Stimulated activated naive B cell treated with anti-CD40 and anti-IgM and Interleukin-4, amounts not matched to agents 10 μg/mL and 1 μg/mL and 100 μg/mL, for 72 hours (primary cell): ENCODE measurements at places on chromosomes 13 and 19.
A peak's percentile ranks its signal among the peaks of the same experiment; 100 is the strongest.

GRCh38 chr13:106619688-106620555 is 52.0 kb upstream of the ARGLU1 start:
- DNase-seq, result no peak

GRCh38 chr13:98915563-98915962 is 62.3 kb downstream of the DOCK9 start:
- DNase-seq, result no peak

DNA sequence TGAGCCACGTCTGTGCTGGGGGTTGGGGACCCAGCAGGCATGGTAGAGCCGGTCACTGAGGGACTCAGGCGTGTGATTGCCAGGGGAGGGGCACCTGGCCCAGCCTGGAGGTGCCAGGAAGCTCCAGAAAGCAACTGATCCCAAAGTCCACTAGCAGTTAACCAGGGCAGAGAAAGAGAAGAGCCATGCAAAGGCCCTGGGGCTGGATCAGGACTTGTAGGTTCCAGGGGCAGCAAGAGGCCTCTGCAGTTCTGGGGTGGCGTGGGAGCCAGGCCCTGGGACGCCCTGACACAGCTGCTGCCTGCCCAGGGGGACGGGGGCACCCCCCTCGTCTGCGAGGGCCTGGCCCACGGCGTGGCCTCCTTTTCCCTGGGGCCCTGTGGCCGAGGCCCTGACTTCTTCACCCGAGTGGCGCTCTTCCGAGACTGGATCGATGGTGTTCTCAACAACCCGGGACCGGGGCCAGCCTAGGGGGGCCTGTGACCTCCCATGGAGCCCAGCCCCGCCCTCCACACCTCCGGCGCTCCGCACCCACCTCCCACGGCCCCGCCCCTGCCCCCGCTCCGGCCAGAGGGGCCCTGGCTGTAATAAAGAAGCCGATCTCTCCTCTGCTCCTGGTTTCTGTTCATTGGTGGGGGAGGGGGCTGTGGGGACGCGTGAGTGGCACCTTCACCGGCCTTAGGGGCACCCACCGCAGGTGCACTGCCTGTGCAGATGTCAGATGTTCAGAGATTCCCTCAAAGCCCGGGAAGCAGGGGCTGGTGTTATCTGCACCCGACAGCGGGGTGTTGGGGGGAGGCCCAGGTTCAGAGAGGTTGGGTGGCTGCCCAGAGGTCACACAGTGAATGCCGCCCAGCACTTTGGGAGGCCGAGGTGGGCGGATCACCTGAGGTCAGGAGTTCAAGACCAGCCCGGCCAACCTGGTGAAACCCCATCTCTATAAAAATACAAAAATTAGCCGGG is 4.1 kb downstream of the AZU1 start:
- no peak for DNase-seq

- no peak for DNase-seq
Observed at GRCh38 chr19:17540174-17540573, 15.3 kb upstream of the COLGALT1 start.

DNA sequence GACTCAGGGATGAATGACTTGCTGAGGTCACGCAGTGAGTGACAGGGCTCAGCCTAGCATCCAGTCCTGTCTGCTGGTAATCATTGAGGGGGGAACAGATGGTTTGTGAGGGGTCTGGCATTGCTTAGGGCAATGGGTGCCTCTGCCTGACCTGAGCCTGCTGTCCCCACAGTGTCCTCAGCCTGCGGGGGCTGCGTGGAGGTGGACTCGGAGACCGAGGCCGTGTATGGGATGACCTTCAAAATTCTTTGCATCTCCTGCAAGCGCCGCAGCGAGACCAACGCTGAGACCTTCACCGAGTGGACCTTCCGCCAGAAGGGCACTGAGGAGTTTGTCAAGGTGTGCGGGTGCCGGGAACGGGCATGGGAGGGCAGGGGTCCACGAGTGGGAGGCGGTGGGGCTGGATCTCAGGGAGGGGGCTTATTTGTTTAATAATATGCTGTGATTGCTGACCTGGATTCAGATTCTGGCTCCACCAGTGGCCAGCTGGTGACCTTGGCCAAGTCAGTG is 2.1 kb downstream of the SCN1B start:
- no peak for DNase-seq

- DNase-seq, result no peak
Observed at GRCh38 chr19:8208119-8208921, 850 bp upstream of the CERS4 start.

DNA sequence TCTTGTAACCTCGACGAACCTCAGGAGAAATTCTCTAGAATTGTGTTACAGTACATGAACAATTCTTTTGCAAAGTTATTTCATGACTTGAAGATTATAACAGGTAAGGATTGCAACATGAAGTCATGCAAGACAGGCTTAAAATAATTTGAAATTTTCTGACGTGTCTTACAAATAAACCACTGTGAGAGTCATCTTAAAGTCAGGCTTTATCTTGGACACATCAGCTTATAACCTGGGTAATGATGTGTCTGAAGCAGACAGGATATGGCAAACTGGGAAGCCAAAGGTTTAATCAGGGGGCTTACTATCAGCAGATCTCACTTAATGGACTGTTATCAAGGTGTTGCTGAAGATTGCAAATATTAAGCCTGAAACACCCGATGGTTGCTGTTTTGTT is 407.8 kb downstream of the KLF5 start:
- DNase-seq, result no peak

DNA sequence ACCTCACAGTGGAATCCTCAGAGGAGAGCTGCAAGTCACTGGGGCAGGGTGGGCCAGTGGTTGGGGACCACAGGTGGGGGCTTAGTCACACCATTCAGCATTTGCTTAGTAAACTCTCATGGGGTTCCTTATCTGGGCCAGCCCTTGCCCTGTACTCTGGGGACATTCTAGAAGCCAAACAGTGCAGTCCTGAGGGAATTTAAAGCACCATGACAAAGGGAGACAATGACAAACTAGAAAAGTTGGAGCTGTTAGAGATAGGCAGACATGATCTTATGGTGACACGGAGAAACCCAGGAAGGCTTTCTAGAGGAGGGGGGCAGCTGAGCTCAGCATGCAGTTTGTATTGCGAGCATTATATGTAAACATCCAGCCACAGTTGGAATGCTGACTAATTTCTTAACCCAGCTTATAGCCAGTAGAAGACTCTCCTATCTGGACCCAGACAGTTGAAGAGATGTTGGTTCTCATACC is 87.6 kb downstream of the ZNF429 start:
- DNase-seq, result no peak

GRCh38 chr13:42137856-42138537 is 89.5 kb downstream of the DGKH start:
- DNase-seq, result no peak

DNA sequence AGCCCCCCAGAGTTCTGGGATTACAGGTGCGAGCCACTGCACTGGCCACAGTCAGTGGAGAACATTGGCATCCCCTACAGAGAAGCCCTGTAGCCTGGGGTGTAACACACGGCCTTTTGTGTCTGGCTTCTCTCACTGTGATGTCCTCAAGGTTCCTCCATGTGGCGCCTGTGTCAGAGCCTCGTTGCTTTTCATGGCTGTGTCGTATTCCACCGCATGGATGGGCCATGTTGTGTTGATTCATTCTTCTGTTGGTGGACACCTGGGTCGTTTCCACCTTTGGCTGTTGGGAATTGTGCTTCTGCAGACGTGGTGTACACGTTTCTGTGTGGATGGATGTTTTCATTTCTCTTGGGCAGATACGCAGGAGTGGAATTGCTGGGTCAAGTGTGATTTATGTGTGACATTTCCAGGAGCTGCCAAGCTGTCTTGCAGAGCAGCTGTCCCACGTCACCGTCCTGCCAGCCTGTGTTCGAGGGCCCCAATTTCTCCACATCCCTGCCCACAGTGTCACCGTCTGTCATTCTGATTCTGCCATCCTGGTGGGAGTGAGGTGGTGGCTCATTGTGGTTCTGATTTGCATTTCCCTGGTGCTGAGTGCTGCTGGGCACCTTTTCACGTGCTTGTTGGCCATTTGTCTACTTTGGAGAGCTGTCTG is 59.4 kb downstream of the KDM4B start:
- DNase-seq, result no peak

GRCh38 chr19:2129486-2129885 is 21.9 kb downstream of the AP3D1 start:
- DNase-seq, result no peak

DNA sequence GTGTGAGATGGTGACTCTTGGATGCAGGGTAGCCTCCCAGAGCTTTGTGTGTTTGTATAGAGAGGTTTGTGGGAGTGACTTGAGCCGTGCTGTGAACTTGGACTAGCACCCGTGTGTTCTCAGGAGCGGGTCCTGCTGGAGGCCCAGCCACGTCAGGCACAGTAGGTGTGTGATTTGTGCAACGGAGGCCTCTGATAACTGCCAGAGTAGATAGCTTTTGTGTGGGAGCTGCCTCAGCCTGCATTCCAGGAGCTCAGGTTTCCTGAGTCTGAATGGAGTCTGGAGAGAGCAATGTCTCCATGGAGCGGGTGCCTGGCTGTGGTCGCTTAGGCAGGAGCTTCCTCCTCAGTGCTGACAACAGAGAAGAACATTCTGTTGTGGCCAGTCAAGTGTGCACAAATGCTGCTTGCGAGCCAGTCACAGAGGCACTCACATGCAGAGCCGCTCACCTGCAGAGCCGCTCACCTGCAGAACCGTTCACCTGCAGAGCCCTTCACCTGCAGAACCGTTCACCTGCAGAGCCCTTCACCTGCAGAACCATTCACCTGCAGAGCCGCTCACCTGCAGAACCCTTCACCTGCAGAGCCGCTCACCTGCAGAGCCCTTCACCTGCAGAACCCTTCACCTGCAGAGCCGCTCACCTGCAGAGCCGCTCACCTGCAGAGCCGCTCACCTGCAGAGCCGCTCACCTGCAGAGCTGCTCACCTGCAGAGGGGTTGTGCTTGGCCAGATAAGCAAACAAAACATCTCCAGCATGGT is 32.6 kb downstream of the TFDP1 start:
- DNase-seq, result no peak

DNA sequence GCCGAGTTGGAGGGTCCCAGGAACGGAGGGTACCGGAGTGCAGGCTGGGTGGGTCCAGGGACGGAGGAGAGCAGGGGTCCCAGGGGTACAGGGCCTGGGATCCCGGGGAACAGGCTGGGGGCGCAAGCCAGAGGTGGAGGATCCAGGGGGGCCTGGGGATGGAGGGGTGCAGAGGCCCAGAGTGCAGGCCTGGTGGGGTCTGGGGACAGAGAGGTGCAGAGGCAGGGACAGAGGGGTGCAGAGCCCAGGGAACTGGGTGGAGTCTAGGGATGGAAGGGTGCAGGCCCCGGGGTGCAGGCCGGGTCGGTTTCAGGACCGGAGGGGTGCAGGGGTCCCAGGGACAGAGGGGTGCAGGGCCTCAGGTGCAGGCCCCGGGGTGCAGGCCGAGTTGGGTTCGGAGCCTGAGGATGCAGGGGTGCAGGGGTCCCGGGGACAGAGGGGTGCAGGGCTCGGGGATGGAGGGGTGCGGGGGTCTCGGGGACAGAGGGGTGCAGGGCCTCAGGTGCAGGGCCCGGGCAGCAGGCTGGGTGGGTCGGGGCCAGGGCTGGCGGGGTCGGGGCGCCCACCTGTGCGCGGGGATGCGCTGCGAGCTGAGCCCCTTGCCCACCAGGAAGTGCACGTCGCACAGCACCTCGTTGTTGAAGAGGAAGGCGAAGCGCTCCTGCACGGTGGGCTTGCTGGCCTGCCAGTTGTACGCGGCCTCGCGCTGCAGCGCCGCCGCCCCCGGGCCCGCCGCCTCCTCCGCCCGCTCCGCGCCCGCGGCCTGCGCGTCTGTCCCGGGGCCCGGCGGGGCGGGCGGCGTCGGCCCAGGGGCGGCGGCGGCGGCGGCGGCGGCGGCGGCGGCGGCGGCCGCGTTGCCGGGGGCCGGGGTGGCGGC is 545 bp downstream of the BTBD2 start:
- DNase-seq, result no peak

DNA sequence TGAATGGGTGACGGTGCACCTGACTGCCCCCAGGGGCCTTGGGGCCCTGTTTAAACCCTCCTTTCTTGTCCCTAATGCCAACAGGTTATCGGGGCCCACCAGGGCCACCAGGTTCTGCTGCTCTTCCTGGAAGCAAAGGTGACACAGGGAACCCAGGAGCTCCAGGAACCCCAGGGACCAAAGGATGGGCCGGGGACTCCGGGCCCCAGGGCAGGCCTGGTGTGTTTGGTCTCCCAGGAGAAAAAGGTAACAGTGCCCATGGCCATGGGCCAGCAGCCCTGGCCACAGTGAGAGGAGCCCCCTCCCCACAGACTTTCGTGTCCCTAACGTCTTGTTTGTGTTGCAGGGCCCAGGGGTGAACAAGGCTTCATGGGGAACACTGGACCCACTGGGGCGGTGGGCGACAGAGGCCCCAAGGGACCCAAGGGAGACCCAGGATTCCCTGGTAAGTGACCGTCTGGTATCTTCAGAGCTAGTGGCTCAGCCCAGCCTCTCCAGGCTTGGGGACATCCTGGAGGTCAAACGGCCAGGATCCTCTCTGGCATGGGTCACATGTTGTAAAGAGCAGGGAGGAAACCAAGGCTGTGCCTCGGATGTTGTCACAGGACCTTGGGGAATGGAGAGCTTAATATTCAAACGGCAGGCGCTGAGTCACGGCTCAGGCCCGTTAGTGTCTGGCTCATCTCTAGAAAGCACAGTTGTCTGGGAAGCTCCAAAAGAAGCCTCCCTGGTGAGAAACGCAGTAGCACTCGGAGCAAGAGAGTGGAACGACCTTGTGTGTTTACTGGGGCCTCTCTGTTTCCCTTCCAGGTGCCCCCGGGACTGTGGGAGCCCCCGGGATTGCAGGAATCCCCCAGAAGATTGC is 58.3 kb downstream of the RAB20 start:
- DNase-seq, result no peak

DNA sequence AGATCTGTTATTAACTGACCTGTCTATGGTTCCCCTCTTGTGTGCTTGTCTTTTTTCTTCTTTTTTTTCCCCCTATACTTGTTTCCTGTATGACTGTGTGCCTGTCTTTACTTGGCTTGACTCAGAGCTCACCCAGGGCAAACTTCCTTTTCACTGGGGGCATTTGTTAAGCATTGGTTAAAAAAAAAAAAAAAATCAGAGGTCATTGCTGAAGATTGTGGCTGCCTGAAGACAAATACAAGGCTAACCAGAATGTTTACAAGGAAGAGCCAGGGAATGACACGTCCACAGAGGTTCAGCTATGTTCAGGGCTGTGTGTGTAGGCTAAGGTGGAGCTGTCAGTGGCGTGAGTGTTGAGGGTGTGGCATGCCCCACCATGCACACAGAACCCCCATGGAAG is 47.1 kb downstream of the LNX2 start:
- no peak for DNase-seq

GRCh38 chr13:21354721-21355120 is 104.4 kb downstream of the ZDHHC20 start:
- no peak for DNase-seq

DNA sequence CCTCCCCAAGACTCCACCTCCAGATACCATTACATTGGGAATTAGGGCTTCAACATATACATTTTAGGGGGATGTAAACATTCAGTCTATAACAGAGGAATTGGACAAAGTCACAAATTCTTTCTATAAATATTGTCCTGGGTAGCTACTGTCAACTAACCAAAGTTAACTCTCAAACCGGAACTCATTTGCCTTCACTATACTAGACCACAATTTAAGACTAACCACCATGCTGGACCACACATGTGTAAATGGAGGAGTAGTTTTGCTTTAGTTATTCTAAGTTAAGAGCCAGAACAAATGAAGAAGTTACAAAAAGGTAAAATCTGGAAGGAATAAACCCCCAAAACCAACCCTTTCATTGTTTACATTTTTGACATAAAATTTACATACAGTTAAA is 222.8 kb downstream of the NDFIP2 start:
- no peak for DNase-seq

GRCh38 chr19:43651758-43652545 is 12.3 kb upstream of the CADM4 start:
- DNase-seq, result peak; percentile 39
